ENCODE measurements at places on chromosomes 11 and 22.

- DNase-seq = no peak
Observed at GRCh38 chr11:64794526-64794925, 8.5 kb downstream of the MAP4K2 start.

GRCh38 chr22:40542821-40543540 lies 93.5 kb downstream of the MRTFA start:
- DNase-seq = no peak

DNA sequence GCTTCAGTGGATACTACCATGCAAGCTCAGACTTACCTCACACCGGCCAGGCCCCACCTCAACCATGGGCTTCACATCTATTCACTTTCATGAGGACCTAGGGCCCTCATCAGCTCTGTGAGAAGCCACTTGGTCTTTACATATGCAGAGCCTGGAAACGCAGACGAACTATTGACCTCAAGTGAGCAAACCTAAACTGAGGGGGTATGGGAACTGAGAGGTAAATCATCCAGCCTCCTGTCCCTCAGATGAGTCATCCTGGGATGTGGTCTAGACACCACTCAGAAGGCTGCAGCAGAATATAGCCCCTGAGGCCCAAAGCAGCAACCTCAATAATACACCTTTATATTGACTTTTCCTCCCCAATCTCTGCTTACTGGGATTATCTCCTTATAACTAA lies 578.0 kb downstream of the INSC start:
- no peak for DNase-seq

DNA sequence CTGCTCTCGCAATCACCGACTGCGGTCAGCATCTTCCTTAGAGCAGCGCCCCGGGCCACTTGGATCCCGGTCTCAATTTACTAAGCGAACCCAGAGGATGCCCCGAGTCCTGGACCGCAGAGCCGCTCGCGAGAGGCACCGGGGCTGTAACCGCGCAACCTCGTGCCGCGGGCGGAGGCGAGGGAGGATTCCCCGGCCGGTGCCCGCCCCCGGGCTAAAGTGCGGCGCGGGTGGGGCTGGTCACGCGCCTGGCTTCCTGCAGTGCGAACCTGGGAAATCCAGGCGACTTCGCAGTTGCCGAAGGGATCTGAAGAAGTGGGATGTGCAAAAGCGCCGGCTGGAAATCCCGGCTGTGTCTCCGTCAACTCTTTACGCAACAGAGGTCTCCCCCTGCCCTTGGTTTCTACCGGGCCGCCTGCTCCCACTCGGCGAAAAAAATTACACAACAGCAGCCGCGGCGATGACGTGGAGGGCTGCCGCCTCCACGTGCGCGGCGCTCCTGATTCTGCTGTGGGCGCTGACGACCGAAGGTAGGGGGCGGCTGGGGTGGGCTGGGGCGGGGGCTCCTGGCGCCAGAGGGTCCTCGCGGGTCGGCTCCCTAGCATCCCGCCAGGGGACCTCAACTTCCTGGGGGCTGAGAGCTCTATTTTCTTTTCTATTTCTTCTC lies at the start of gene NCR3LG1:
NCR3LG1 (plus strand) TSS at position 291 of the 667 bp plus-strand sequence; CDS start at position 461, 170 bp downstream.
- peak; percentile 50 for DNase-seq

- DNase-seq = peak; percentile 32
Observed at GRCh38 chr11:2248762-2249161, 21.6 kb downstream of the ASCL2 start.

DNA sequence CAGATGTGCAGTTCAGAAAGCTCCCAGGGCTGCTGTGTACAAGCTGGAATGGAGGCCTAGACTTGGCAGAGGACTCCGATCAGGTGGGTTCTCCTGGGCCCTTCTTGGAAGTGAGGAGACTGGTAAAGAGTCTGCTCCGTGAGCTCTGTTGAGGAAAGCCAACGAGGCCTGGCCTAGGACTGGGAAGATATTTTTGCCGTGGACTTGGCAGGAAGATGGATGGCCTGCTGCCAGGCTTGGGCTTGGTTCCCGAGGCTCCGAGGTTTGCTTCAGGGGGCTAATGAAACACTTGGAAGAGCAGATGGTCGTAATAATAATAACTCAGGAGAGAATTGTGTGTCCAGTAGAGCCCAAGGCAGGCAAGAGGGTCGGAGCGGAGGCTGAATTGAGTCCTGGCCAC lies 3.9 kb downstream of the GALR3 start:
- DNase-seq = peak; percentile 64

GRCh38 chr11:105241136-105241535 lies 101.6 kb upstream of the CARD18 start:
- no peak for DNase-seq

DNA sequence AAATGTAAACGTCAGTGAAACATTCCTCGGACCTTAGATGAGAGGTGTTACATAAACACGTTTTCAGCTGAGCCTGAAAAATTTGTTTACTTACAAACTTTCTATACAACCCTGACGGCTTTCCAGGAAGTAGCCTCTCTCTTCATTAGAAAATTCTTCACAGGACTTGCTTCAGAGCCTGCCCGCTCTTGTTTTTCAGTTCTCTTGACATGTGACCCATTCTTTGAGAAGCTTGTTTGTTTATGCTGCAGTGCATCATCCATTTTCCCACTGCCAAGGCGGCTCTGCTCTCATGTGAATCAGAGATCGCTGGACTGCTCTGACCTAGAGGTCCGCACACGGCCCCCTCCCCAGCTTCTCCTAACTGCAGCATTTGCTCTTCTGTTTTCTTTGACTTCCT lies 47.9 kb upstream of the ARHGAP42 start:
- no peak for DNase-seq

GRCh38 chr11:3341298-3341697 lies 37.6 kb downstream of the ZNF195 start:
- DNase-seq = no peak

Measured in heart left ventricle (tissue), 16 donors.